ENCODE measurements at places on chromosomes 7 and 10. TPM values are rescaled to one million over a fixed set of nuclear protein-coding genes. Genes with fewer than 3 reads are reported as not detected.

The PIK3AP1 gene
- total RNA-seq: 35.0 TPM

The AKR1C2 gene
- 1.3 TPM for total RNA-seq

The CPA2 gene
- under 0.01 TPM for total RNA-seq

DNA sequence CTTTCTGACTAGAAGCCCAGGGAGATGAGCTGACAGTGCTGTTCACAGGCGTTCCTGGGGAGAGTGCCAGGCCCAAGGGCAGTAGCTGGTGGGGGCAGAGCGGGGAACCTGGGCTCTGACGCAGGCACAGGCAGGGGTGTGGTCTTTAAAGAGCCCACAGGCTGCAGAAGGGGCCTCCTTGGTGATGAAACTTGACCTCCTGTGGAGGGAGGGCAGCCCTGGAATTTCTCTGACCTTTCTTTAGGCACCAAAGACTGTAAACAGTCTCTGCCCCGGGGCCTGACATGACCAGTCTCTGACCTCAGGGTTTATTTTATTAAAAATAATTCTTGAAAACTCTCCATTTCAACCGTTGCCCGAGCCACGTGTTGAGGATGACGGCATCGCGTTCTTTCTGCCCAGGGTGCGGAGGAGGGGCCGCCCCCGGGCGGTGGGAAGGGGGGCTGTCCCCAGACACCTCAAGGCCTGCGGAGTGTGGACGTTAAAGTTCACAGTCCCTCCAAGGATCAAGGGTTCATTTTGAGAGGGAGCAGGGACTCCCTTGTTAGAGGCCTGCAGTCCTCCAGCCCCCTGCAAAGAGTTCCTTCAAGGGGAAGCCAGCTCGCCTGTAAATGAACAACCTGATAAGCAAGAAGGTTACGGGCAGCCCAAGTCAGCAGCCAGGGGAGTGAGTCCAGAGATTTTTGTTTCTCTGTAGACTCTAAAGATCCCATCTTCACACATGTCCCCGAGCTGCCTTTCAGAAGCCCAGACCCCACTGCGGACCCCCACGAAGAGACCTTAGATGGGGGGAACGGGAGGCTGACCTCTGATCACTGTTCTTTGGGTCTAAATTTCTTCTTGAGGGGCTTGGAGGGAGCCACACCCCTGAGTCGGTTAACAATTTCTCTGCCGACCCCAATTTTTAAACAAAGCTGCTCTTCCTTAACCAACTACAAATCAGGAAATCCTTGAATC is 128.9 kb downstream of the VIPR2 start:
- DNase-seq: no peak

GRCh38 chr7:90005836-90006235 is 148.4 kb upstream of the STEAP1 start:
- DNase-seq: no peak

DNA sequence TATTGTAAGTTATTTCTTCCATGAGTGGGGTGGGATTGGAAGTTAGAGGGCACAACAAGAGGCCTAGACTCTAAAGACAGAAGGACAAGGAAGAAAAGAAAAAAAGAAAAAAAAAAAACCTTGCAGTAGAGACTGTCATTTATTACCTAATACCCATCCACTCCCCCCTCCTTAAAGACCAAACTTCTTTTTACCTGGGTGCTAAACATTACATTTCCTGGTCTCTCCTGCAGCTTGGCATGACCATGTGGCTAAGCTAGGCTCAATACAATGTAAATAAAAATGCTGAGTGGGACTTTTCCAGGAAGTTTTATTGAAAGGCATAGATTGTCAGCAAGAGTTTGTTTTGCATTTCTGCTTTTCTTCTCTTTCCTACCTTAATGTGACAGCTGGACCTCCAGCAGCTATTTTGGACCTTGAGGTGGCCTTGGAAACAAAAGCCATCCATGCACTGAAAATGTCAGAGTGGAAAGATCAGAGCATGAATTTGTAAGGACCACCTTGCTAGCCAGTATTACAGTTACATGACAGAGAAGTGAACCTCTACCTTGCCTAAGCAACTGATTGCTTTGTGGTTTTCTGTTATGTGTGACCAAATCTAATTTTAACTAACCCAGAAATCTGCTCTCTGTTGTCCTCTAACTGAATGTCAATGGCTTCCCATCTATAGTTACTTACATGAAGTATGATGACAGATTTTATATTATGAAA is 81.3 kb upstream of the SFMBT2 start:
- DNase-seq: no peak

Measured in hematopoietic multipotent progenitor cell (in vitro differentiated cells).